Hematopoietic multipotent progenitor cell treated with erythropoietin and hydrocortisone succinate and interleukin-3 and kit ligand, for 15 days (in vitro differentiated cells): ENCODE measurements at places on chromosomes 1 and 21.

- no peak for DNase-seq
Measured at GRCh38 chr1:96075704-96076455, 645.7 kb upstream of the PTBP2 start.

- DNase-seq: peak; percentile 62
Measured at GRCh38 chr1:32939655-32940371, 24.8 kb downstream of the RNF19B start.

- no peak for DNase-seq
Measured at GRCh38 chr1:89980605-89981004, 14.3 kb upstream of the ZNF326 start.

DNA sequence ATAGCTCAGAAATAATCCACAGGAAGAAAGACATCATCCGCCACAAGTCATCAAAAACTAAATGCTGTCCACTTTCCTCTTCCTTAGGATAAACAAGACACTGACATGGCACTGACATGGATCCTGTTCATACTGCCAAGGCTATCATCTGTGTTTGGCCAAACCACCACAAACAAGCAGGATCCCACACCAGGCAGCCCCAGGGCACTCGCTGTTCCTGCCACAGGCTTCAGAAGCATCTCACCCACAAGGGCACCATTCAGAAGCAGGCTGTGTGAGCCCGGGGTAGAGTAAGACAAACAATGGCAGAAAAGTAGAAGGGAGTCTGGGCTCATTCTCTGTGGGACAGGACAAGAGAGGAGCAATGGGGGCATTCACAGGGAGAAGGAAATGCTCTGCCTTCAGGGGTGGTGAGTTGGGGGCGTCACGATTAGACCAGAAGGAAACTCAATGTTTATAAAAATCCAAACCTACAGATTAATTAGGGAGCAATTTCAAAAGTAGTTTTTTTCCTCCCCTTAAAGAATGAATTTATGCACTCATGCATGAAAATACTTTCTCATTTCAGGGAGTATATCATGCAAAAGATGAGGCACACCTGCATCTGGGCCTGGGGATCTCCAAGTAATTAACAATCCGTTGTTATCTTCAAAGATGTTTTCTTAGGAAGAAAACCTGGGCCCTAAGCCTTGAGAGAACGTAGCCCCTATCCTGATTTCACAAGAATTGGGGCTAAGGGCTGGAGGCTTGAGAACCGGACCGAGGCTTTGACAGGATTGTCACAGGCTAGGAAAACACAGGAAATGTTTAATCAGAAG, 43.3 kb upstream of the ATP1A1 start:
- no peak for DNase-seq

GRCh38 chr1:156489935-156490293, 10.7 kb downstream of the MEF2D start:
- no peak for DNase-seq
